ENCODE measurements at places on chromosomes 1 and 21.

DNA sequence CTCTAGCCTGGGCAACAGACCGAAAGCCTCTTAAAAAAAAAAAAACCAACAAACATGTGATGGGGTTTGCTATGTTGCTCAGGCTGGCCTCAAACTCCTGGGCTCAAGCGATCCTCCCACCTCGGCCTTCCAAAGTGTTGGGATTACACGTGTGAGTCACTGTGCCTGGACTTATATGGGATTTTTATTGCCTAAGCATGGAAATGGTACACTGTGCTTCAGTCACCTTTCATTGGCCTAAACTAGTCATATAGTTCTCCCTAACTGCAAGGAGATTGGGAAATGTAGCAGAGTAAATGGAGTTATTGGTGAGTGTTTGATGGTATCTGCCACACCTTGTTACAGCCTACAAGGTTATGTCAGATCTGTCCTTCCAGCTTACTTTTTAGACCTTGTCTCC is 17.2 kb upstream of the MEF2D start:
- no peak for DNase-seq

DNA sequence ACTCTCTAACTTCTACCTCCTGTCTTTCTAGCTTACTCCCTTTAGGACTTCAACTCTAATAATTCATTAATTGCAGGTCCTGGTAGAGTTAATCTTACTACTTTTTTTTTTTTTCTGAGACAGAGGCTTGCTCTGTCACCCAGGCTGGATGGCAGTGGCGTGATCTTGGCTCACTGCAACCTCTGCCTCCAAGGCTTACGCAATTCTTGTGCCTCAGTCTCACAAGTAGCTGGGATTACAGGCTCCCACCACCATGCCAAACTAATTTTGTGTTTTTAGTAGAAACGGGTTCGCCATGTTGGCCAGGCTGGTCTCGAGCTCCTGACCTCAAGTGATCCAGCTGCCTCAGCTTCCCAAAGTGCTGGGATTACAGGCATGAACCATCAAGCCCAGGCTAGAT is 15.7 kb downstream of the BTBD8 start:
- no peak for DNase-seq

GRCh38 chr1:94037392-94038229 is 83.3 kb downstream of the ABCA4 start:
- no peak for DNase-seq

GRCh38 chr21:42993051-42993712 is 18.8 kb downstream of the PKNOX1 start:
- no peak for DNase-seq

GRCh38 chr1:35203295-35203694 is 10.3 kb upstream of the SFPQ start:
- no peak for DNase-seq

GRCh38 chr1:229137271-229137670 is 133.6 kb upstream of the RAB4A start:
- no peak for DNase-seq

DNA sequence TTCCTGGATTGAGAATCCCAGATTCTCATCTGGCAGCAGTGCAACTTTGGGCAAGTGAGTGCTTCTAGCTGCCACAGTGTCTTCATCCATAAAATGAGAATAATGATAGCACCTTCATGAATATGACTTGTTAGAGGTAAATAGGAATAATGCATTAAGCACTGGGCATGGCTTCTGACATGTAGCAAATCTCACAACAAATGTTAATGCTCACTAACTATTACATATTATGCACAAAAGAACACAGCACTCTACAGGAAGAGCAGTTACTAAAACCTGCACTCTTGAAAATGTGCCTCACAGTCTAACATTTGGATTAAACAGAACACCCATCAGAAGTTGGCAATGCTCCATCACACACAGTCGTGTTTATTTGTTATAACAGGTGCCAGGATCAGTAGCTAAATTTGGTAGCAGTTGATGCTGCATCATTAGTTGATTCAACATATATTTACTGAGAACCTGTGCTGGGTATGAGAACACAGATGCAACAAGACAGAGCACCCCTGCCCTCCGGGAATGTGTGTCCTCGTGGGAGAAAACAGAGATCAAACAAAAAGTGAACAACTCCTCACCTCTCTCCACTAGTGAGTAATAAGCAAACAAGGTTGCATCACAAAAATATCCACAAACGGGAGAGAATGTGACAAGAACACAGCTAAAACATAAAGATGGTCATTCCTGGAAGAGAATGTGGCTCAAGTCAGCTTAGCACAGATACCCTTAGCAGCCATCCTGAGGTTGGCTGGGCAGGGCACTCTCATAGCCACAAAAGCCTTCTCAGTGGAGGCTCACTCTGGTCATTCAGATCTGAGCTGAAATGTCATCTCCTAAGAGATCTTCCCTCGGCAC is 26.2 kb upstream of the LBR start:
- no peak for DNase-seq

GRCh38 chr1:109398343-109399225 is 866 bp upstream of the SORT1 start:
- DNase-seq = no peak
